ENCODE measurements at places on chromosomes 6 and 20.

- DNase-seq, result no peak
These were observed 85.6 kb downstream of the MRPL14 start for GRCh38 chr6:44041461-44042260.

DNA sequence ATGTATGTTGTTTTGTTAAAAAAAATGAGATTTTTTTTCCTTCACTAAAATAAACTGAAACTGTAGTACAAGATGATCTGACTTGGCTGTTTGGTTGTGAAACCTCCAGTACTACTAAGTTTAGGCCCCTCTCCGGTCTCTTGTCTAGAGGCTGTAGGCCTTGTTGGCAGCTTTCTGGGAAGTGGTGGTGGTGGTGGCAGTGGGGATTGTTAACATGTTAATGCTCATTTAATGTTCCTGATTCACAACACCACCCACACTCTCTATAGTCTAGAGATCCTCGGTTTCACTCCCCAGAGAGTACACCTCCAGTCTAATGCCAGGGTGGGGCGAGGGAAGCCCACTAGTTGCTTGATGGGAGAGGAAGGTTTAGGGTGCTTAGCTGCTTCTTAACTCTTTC lies 24.1 kb downstream of the STK4 start:
- no peak for DNase-seq

- no peak for DNase-seq
These were observed 13.8 kb downstream of the TBPL1 start for GRCh38 chr6:133966654-133967329.

DNA sequence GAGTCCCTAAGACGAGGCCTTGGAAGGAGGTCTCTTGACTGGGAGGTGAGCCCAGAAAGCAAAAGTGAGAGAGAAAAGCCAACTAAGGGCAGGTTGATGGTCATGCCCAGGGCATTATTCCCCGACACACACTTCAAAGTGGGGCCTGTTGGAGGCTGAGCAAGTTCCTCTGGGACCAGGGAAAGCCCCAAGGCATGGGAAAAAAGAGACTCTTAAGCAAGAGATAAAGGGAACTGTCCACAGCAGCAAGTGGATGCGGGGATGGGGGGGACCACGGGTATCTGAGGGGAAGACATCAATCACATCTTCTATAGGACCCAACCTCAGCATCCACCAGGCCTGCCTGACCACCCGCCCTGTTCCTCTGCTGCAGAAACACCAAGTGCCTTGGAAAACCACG lies 119.9 kb upstream of the MAFB start:
- DNase-seq, result no peak

- no peak for DNase-seq
These were observed 28.3 kb upstream of the PREX1 start for GRCh38 chr20:48856130-48856529.

DNA sequence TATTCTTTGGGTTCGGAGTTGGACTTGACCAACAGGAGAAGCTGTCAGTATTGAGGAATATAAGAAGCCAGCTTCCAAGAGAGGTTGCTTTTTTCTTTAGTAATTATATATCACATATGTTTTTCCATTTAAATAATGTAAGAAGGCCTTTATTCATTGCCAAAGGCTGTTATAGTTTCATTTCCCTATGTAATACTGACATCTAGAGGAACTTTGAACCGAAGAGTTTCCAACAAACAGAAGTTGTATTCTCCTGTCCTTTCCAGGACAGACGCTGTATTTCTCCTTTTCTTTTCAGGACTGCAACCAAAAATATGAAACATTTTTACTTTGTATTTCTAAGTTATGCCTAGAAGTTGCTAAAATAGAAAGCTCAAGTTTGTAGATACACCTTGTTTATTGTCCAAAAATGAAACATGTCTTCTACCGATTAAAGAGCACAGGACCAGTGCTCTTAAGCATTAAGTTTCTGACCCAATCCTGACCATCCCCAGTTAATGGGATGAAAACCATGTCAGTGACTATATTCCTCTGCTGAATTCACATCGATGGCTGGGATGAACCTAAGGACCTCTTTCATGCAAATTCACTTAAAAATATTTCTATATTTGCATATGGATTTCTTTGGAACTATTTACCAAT lies 55.1 kb downstream of the MYLK4 start:
- no peak for DNase-seq

DNA sequence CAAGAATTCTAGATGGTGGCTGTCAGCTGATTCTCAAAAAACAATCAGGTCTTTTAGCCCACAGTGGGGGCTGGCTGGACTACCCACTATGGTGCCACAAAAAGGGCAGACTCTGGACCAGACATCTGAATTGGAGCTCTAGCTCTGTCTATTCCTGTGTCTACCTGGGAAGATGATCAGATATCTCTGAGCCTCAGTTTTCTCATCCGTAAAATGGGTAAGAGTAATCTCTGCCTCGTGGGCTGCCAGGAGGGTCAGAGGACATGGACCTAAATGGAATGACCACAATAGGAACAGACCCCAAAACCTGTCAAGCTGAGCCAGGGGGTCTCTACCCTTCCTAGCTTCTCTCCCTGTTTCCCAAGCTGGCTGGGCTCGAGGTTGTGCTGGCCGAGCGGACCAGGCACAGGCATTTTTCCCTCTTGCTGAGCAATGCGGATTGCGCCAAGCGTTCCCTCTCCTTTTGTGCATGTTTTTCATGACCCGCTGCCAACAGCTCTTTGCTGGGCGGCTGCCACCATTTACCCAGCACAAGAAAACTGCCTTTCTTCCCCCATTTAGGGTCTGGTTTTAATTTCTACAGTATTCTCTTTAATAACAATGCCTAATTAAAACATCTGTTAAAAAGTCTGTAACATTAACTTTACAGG lies 74.7 kb upstream of the MAFB start:
- DNase-seq, result no peak

DNA sequence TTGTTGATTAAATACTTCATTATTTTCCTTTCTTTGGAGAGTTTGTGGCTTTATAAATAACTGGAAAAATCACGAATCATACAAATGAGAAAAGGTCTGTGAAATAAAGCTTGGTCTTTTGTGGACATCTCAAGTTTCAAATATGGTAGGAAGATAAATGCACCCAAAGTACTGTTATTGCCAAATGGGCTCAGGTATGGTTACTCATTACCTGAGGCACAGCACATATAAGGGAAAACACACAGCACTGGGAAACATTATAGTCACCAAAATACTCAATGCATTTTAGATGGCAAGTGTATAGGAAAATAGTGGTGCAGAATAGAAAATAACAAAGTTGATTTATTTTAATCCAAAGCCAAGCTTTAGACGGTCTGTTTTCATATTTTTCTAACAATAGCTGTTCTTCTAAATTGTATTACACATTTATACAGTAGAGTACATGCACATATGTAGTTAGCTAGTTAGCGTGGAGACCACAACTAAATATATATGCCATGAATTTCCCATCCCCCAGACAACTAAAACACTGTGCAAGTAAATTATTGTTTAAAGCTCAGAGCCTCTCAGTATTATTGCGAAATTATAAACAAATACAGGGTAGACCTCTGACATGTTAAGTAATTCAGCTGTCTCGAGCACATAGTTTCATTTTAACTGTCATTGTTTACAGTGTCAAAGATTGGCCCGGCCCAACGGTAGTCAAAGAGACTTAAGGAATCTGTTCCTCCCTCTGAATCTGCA lies 336.0 kb downstream of the SYNE1 start:
- DNase-seq, result no peak

DNA sequence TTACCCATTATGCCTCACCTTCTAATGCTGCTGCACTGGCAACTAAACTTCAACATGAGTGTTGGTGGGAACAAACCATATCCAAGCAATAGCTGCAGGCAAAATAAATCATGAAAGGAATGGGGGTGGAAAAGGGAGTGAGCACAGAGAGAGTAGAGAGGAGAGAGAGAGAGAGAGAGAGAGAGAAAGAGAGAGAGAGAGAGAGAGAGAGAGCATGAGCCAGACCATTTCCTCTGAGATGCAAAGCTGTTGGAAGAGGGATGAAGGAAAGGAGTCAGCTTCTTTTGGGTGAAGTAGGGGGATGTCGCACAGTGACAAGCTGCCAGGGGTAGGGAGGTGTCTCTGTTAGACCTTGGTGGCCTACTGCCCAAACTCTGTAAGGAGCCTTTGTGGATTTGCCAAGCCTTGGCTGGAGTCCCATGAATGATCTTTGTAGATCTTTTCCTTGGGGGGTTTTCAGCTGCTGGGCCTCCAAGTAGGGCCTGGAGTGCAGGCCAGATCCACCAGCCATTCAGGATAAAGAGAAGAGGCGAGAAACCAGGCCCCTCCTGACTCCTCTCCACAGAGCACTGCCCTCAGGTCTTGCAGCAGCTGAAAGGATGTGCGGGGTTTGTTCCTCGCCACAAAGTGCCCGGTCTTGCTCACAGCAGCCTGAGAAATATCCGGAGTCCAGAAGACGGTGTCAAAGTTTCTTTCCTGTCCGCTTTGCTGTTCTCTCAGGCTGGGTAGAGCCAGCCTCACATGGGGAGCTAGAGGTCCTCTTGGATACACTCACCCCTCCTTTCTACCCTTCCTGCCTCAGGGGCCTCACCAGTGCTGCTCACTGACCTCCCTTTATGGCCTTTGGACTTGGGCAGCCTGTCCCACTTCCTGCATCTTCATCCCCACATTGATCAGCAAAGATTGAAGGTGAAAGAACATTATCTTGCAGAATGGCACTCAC lies 17.8 kb downstream of the BTBD3 start:
- no peak for DNase-seq

DNA sequence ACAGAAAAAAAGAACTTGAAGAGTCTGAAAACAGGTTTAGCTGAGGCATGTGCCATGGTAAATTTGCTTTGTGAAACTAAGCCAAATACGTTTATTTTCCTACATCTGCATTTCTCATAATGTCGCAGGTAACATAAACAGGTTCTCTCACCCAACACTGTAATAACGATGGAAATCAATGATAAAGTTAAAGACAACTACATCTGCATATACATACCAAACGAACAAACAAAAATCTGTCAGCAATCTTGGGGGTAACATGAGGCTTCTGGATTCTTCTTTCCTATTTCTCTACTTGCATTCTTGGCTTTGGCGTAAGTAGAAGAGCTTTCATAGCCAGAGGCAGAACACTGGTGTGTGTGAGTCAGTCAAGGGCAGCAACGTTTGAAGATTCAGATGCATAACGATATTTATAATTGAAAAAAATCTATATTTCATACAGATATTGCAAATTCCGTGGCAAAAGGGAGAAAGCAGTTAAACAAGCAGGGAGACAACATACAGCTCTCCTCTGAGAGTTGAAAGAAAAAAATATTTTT lies 195.1 kb downstream of the EDN1 start:
- no peak for DNase-seq

Measured in stimulated activated CD4-positive, alpha-beta T cell treated with anti-CD3 and anti-CD28 coated beads, Interleukin-1b, Interleukin-23, amount 100 ng/mL, for 1 hour (primary cell).